NCI-H345 (cell line): ENCODE measurements at places on chromosomes 3 and 15.
A peak's percentile ranks its signal among the peaks of the same experiment; 100 is the strongest.

GRCh38 chr15:89196994-89197393, 24.4 kb downstream of the RLBP1 start:
- DNase-seq = peak; percentile 41

DNA sequence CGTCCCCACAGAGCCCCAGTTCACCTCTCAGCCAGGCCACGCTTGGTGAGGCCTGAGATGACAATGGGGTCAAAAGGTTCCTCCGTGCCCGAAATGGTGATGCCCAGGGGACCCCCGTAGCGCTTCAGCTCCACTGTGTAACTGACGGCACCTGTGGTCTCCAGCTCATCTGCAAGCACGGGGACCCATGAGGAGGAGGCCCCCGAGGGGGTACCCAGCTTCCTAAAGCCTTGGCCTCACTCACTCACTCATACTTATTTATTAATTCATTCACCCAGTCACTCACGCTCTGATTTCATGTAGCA, 30.4 kb downstream of the GRIP2 start:
- DNase-seq = no peak

DNA sequence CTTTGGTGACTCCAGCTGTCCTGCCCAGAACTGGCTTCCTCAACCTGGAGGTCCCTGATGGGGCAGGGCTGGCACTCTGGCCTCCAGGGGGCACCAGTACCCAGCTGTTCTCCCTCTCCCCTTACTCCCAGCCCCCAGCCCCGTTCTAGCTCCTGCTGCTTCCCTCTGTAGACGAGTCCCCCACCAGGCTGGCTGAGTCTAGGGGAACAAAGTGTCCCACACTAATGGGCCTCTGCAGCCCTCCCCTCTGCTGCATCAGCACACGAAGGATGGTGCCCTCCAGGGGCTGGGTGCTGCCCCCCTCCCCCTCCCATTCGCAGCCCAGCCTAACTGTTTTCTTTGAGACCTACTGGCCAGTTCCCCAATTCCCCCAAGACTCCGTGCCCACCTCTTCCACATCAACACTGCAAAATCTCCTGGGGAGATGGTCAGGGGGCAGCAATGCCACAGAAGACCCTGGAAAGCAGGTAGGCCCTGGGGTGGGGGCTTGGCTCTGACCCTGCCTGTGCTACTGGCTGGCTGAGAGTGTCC, 4.2 kb downstream of the RHCG start:
- no peak for DNase-seq

DNA sequence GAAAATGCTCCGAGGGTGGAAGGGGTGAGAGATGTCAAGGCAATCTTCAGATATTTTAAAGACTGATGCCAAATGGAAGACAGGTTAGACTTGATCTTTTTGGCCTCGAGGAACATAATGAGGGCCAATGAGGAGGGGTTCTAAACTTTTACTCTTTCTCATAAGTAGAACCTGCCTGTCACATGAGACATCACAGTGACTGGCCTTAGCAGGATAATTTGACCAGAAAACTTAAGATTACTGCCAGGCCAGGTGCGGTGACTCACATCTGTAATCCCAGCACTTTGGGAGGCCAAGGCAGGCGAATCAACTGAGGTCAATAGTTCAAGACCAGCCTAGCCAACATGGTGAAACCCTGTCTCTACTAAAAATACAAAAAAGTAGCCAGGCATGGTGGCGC, 12.2 kb downstream of the TM4SF4 start:
- no peak for DNase-seq

DNA sequence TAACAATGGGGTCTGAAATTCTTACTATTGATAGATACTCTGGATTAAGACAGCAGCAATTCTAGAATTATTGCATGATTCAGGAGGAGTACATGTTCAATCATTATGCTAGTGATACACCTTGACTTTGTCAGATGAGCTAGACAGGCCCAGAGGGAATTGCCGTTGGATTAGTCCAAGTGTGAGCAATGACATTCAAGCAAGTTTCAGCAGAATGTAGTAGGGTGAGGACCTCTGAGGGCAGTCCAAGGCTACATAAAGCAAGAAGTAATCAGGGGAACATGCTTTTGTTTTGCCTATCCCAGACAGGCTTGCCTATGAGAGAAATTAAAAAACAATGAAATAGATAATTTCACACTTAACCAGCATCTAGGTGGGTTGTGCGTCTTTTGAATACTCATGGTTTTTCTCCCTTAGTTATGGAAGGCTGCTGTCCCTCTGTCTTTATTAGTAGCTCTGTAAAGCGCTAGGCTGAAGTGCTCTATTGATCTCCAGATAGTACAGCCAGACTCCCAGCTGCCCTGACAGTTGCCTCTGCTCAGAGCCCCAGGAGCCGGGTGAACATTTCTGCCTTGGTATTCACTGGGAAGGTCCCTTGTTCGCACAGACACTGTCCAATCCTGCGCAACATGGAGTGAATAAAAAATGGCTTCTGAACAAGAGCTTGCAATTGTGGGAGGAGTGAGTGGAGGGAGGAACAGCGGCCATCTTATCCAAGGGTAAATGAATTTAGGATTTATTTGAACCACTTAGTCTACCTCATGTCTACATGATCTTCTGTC, 316.6 kb upstream of the ONECUT1 start:
- no peak for DNase-seq

GRCh38 chr3:20857636-20858035, 671.6 kb upstream of the SGO1 start:
- no peak for DNase-seq

- no peak for DNase-seq
These were observed 37.1 kb downstream of the SPATA12 start for GRCh38 chr3:57097536-57097935.

DNA sequence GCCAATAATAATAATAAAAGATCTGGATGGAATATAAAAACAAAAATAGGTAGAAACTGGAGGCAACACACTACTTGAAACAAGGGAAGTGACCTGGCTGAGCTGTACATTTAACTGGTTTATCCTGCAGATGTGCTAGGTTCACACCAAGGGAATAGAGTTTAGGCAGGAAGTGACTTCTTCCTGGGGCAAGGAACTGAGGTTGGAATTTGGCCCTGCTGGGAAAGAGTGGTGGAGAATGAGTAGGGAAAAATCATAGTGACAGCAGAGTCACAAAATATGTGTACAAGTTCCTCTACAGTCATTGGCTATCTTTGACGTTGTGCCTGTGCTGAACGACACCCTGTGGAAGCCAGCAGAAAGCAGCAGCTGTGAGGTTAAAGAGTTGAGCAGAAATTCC, 44.1 kb downstream of the ARHGAP11B start:
- DNase-seq = no peak

DNA sequence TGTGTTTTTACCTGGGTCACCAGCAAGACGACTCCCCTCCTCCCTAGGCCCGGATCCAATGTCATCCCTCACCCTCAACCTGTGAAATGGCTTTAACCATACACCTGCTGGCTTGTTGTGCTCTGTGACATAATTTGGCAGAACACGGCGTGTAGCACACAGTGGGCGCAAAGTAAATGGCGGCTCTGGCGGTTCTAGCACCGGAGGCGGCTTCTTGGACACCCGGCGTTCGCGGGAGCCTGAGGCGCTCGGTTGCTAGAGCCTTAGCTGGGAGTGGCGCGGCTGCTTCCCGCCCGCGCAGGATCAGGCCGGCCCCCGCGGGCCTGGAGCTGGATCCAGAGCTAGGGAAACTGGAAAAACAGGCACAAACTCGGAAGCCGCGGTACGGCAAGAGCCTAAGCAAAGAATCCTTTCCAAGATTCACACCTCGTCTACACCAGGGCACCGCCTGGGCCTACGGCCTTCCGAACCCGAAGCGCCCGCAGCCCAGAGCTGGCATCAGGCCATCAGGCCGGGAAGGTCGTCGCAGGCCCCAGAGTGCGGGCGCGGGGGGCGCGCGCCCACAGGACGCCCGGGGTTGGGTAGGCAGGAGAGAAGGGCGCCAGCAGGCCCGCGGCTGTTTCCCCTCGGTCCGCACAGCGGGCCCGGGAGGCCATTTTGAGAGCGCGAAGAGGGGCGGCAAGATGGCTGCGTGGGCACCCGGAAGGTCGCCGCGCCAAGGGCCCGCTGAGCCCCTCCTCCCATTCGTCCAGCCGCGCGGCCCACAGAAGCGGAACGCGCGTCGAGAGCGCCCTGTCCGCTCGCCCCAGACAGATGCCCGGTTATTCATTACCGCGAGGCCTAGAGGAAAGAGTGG, 43.9 kb upstream of the POLG start:
- DNase-seq = no peak

DNA sequence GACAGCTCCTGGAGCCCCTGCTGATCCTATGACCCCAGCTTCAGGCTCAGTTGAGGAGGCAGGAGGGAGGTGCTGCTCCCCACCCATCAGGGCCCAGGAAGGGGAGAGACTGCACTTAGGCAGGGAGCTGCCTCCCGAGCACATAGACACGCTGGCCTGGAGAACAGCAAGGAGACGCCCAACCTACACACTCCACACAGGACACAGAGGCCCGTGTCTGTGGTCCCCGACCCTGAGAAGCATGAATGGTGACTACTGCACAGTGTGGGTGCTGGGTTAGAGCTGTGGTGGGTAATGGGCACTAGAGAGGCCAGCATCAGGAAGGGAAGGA, 1.1 kb upstream of the HHATL start:
- no peak for DNase-seq

GRCh38 chr15:72724028-72724427, 38.0 kb downstream of the BBS4 start:
- DNase-seq = no peak

GRCh38 chr3:143221446-143221845, 101.9 kb downstream of the CHST2 start:
- DNase-seq = no peak

DNA sequence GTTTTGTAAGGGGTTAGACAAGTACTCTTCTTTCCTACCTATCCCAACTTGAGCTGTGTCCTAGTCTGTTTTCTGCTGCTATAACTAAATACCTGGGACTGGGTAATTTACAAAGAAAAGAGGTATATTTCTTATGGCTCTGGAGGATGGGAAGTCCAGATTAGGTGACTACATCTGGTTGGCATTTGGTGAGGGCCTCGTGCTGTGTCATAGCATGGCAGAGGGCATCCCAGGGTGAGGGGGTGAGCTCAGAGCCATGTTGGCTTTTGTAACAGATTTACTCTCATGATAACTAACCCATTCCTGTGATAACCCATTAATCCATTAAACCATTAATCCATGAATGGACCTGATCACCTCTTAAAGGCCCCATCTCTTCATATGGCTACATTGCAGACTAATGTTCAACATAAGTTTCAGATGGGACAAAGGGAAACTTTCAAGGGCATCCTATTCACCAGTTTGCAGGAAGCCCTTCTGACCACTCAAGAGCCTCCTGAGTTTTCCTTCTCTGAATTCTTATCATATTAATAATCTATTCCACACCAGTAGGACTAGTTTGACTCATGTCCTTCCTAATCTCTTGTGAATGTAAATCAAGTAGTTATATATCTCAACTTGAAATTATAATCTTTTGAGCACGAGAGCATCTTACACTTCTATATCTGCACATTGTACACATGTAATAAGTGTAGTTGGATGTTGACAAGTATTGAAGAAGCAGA, 185.7 kb upstream of the ZPLD1 start:
- DNase-seq = no peak

DNA sequence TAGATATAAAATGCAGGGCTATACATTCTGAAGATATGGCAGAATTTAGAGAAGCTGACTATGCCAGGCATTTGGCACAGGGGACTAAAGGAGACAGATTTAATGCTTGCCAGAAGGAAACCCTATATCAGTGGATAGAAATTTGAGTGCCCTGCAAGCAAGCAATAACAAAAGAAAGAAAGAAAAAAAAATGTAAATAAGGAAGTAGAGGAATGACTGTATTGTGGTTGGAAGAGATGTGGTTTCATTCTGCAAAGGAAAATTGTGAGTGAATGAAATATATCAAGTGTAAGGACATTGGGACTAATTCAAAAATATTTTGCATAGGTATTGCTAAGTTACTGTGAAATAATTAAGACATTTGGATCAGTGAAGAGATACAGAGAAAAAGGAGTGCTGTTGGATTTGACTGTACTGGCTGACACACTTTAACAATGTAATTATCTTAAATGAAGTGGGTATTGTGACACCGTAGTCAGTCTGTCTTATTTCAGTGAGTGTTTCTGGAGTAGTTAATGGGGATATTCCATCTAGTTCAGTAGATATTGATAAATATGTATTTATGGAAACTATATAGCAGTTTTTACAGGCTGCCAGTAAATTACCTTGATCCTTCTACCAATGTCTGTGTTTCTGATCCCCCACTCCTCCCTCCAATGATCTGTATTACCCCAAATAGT, 418.2 kb downstream of the CNTN4 start:
- no peak for DNase-seq

DNA sequence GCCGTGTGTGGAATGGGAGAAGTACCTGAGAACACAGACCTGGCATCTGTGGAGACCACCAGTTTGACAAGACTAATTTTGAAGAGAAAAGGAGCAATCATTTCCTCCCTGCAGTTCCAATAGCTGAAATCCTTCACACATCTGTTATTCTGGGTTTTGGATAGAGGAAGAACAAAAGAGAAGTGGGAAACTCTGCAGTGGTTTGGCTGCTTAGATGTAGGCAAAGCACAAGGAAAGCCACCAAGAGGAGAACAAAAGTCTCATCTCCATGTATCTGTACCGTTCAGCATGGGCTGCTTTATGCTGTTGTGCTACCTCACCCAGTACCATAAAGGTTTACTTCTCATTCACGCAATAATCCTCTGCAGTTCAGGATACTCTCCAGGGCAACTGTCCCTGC, 153.1 kb upstream of the COL8A1 start:
- no peak for DNase-seq

DNA sequence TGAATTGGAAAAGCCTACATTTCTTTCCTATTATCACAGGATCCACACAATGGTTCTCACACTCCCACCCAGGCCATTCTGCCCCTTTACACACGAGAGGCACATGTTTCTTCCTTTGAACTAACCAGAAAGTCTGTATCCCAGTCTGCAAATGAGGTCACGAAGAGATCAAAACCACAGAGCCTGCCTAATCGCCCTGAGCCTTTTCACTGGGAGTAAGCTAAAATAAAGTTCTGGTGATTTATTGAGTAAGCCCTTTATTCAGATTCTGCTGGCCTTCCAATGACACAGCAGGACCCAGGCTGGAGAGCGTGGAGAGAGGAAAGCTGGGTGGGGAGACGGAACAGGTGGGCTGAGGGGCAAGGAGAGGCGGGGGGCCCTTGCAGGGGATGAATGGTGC, 78.7 kb downstream of the ATP1B3 start:
- no peak for DNase-seq

DNA sequence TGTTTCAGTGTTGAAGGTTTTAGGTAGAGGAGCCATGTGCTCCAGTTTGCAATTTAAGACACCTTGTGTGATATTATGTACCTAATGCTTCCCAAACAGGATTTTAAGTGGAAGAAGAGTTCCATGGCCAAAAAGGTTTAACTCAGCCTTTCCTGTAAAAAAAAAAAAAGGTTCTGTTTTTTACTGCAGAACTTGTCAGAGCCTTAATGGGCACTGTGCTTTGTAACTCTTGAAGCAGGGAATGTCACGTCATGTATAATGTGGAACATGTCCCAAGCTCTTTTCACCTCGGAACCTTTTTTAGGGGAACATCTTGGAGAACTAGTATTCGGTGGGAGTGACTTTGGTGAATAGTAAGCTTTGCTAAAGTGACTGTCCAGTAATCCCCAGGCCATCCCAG, 31.6 kb downstream of the PSMD6 start:
- no peak for DNase-seq

GRCh38 chr3:66449411-66449974, 51.3 kb downstream of the LRIG1 start:
- no peak for DNase-seq

- DNase-seq = no peak
These were observed 138.6 kb downstream of the FBLN2 start for GRCh38 chr3:13687517-13687943.

- peak; percentile 89 for DNase-seq
These were observed 304.6 kb downstream of the NAALADL2 start for GRCh38 chr3:175163686-175164085.
